ENCODE measurements at places on chromosomes 2 and 18.

- no peak for DNase-seq
Measured at GRCh38 chr18:3346487-3346886, 84.6 kb downstream of the MYL12B start.

DNA sequence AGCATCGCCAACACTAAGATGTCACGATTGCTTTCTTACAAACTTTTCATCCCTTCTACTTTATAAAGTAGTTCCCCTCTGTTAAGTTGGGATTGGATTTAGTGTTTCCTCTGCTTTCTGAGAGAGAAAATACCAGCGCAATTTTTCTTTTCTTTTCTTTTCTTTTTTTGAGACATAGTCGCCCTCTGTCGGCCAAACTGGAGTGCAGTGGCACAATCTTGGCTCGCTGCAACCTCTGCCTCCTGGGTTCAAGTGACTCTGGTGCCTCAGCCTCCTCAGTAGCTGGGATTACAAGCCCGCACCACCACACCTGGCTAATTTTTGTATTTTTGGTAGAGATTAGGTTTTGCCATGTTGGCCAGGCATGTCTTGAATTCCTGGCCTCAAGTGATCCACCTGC, 9.0 kb downstream of the RELCH start:
- DNase-seq = no peak

DNA sequence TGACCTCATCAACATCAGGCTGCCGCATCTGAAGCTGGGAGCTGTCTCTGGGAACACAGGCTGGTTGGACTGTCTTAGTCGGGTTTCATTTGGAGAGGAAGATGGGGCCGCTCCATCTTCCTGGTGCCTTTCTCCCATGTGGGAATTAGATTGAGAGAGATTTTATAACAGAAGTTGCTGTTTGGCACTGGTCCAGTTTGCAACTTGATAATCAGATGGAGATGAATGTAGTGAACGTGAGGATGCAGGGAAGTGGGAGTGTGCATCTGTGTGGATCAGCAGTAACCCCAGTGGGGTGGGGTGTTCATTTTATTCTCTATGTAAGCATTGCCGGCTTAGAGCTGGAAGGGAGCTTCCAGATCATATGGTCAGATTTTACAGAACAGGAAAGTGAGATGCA, 250.9 kb downstream of the DCDC2C start:
- no peak for DNase-seq

DNA sequence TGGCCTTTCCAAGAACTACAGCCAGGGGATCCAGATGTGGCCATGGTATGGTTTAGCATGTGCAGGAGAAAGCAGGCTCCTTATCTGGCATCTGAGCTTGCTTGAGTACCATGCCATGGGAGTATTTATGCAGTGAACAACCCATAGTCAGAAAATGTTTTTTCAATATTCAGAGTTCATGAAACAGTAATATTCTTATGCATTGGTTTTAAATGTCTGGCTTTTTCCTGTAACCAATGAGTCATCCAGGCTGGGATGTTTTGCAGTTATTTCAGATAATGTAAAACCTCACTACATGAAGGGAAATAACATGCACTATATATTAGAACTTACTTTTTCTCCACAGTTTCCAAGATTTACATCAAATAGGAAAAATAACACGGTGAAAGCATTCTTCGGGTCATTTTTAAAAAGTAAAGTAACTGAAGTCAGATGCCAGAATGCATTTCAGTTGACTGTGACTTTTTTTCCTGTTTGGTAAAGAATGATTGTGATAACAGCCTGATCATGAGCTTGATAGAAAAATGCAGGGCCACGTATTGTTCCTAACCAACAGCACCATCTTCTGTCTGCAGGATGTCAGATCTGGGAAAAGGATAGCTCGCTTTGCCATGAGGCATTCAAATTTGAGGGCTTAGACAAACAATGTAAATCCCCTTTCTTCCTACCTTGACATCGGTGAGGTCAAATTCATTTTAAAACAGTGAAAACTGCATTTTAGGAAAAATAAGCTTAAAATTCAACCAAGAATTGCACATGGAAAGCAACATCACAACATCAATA, 152.8 kb downstream of the DSC3 start:
- no peak for DNase-seq

GRCh38 chr2:133418021-133418420, 150.2 kb downstream of the NCKAP5 start:
- DNase-seq = no peak

- no peak for DNase-seq
Measured at GRCh38 chr2:67215214-67216055, 181.7 kb upstream of the ETAA1 start.

Data from stimulated activated CD4-positive, alpha-beta T cell treated with anti-CD3 and anti-CD28 coated beads, Interleukin-2, amount 100 ng/mL, for 48 hours (primary cell).